ENCODE measurements at places on chromosomes 2 and 18. TPM values are rescaled to one million over a fixed set of nuclear protein-coding genes. Genes with fewer than 3 reads are reported as not detected.

GPR55 gene
- total RNA-seq, result 0.78 TPM

TXNDC2 gene
- 0.39 TPM for total RNA-seq

SP5 gene
- total RNA-seq, result 0.32 TPM

REEP1 gene
- total RNA-seq, result 0.71 TPM

BMP10 gene
- not detected for total RNA-seq

LONRF2 gene
- total RNA-seq, result 0.21 TPM

PIAS2 gene
- 27.1 TPM for total RNA-seq
